ENCODE measurements at places on chromosomes 4 and X.
A peak's percentile ranks its signal among the peaks of the same experiment; 100 is the strongest.

DNA sequence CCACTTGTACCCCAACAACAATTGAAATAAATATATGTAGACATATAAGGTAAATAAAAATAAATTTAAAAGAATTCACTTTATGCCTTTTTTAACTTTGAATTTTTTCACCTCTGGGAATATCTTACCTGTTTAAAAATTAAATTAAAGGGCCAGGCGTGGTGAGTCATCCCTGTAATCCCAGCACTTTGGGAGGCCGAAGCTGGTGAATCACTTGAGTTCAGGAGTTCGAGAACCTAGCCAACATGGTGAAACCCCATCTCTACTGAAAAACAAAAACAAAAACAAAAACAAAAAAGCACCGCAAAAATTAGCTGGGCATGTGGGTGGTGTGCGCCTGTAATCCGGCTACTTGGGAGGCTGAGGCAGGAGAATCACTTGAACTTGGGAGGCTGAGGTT lies 164.8 kb downstream of the AASDH start:
- DNase-seq = no peak

DNA sequence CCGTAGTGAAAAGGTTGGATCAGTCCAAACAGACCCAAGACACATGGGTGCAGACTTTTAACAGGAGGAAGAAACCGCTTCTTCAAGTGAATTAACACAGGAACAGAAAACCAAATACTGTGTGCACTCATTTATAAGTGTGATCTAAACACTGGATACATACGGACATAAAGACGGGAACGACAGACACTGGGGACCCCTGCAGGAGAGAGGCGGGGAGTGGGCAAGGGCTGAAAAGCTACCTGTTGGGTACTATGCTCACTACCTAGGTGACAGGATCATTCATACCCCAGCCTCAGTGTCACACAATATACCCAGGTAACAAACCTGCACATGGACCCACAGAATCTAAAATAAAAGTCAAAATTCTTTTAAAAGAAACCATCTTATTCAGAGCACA lies 326.0 kb upstream of the NOCT start:
- DNase-seq = no peak

DNA sequence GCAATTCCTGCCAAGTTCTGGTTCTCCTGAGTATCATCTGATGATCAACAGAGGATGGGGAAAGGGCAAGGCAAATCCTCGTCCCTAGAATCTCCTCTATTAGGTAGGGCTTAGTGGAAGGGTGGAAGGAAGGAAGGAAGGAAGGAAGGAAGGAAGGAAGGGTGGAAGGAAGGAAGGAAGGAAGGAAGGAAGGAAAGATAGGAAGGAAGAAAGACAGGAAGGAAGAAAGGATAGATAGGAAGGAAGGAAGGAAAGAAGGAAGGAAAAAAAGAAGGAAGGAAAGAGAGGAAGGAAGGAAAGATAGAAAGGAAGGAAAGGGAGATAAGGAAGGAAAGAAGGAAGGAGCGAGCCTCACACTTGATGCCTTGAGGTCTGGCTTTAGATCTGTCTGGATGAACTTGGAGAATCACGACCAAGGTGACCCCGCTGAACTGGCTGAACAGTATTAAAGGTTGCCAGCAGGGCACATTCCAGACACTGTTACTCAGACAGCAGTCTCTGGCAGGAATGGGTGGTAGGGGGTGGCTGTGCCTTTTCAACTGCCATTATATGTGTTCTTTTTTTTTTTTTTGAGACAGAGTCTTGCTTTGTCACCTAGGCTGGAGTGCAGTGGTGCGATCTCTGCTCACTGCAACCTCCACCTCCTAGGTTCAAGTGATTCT lies 57.1 kb downstream of the MAP7D2 start:
- DNase-seq = peak; percentile 32

DNA sequence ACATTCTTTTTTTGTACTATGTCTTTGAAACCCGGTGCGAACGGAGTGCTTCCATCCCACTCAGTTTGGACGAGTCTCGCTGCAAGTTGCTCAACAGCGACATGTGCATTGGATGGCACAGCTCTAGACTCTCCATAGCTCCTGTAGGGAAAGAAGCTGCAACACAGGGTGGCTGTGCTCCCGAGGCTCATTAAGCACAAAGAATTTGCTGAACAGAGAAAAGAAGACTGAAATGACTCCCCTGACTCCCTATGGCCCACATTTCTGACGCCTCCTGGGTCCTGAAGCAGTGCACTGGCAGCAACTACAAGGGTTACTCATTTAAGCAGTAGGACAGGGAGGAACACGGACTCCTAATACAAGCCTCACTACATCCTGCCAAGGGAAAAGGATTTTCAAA lies 127.4 kb downstream of the SH3RF1 start:
- no peak for DNase-seq

- no peak for DNase-seq
Measured at GRCh38 chr4:47154816-47155370, 123.5 kb downstream of the GABRB1 start.

All from A673 (cell line).